ENCODE measurements at places on chromosomes 4 and X.

GRCh38 chr4:15234856-15235126 lies 193.0 kb upstream of the C1QTNF7 start:
- peak; percentile 94 for DNase-seq

- no peak for DNase-seq
Measured at GRCh38 chr4:36446275-36446674, 164.9 kb downstream of the DTHD1 start.

DNA sequence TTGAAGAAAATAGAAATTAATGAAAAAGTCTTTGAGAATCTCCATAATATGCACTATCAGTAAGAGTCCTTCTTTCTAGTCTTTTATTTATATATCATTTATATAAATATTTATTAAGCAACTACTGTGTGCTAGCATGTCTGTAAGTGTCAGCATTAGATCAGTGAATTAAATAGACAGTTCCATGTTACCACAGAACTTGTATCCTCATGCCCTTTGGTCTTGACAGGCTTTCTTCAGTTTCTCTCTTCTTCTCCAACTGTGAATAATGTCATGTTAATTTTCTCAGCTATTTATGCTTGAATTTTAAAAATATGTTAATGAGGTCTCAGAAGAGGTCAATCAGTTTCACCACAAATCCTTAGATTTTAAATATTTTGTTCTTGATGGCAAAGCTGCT lies 389.6 kb upstream of the TRAM1L1 start:
- no peak for DNase-seq

DNA sequence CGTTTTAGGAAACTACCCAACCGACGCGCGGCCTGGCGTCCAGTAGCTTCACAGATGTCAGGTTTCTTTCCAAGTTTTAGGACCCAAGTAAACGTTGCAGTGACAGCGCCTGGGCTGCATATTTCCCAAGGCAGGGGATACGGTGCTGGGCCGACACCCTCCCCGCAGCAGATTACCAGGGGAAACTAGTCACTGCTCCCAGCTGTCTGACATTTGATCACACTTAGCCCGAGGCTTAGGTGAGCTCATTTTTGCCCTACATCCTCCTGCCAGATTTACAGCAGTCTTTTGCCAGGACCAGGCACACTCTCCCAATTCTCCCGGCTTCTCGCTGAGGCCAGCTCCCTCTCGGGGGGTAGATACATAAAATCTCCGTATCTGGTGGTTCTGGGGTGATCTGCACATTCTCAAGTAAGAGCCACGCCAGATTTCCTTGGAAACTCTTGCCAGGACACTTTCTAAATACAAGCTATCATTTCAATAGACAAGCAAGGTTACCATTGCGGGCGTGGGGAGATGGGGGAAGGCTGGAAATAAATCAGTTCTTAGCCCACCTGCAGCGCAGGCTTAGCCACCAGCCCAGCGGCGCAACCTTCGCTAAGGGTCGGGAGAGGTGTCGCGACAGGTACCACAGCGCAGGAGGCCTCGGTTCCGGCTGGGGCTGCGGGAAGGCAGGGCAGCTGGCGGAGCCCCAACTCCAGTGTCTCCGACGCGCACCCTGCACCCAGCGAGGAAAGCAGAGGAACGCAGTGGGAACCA lies 2.5 kb upstream of the SOX3 start:
- no peak for DNase-seq

- DNase-seq: no peak
Measured at GRCh38 chr4:94420356-94420755, 31.4 kb upstream of the PDLIM5 start.

- DNase-seq: no peak
Measured at GRCh38 chrX:155070038-155070437, 898 bp downstream of the CMC4 start.

DNA sequence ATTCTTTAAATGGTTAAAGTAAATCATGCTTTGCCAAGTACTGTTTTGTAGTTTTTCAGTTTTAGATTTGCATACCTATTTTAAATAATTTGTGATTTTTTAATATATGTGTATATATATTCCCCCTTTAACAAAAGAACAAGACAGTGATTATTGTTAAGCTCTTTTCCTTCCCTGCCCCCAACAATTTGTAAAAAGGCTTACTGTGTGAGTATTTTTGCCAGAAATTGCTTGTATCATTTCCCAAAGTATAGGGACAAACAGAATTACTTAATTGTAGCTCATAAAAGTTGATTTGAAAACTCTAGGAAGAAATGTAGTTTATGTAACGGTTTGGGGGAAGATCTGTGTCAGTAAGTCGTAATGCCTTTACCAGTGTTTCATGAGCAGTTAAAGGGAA lies 19.0 kb downstream of the CPEB2 start:
- no peak for DNase-seq

- no peak for DNase-seq
Measured at GRCh38 chr4:65167719-65168118, 502.6 kb downstream of the EPHA5 start.

DNA sequence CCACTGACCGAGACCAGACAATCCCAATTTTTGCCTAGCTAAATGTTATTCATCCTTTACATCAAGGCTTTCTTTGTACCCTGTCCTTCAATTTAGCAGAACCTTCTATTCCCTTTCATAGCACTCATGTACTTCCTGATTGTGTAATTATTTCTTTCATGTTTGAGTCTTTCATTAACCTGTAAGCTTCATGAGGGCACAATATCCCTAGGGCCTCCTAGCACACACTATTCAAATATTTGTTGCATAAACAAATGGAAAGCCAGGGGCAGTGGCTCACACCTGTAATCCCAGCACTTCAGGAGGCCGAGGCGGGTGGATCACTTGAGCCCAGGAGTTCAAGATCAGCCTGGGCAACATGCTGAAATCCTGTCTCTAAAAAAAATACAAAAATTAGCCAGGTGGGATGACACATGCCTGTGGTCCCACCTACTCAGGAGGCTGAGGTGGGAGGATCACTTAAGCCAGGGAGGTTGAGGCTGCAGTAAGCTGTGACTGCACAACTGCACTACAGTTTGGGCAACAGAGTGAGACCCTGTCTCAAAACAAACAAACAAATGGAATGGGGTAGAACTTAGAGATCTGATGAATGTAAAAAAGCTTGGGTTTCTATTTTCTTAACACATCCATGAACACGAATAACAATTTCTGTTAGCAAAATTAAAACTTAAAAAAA lies 59.0 kb downstream of the SAT1 start:
- no peak for DNase-seq

DNA sequence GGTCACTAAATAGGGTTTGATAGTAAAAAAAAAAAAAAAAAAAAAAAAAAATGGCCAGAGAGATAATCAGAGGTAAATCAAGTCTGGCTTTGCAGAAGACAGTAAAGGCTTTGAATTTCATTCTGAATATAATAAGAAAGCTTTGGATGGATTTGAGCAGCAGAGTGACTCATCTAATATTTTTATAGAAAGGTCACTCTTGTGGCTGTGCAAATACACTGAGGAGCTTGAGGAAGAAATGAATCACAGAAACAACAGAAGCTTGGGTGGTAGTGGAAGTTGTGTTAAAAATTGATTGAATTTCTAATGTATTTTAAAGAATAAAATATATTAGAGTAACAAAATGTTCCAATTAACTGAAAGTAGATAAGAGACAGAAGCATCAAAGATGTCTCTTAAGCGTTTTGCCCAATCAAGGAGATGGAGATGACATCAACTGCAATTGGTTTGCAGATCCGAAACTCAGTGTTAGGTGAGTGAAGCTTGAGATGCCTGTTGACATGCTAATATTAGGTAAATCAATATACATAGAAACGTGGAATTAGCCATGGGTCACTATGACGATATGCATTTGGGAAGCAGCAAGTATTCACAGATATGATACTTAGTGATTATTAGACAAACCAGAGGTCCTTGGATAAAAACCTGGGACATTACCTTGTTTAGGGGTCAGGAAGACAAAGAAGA lies 280.5 kb downstream of the GPM6A start:
- peak; percentile 12 for DNase-seq

DNA sequence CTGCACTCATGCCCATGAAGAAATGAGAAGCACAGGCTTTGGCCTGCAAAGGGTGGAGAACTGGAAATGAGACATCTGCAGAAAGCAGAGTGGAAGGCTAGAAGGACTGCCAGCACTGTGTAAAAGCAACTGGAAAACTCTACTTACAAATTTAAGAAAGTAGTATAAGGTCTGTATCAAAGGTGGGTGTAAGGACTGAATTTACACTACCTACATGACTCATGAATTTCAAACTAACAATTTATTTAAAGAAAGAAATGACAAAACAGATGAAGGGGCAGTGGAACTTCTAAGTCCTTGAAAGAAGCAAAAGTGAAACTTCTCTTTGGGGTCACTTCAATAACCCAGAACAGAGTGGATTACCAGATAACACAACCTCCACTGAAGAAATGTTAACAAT lies 71.2 kb downstream of the SLC10A7 start:
- DNase-seq: no peak

DNA sequence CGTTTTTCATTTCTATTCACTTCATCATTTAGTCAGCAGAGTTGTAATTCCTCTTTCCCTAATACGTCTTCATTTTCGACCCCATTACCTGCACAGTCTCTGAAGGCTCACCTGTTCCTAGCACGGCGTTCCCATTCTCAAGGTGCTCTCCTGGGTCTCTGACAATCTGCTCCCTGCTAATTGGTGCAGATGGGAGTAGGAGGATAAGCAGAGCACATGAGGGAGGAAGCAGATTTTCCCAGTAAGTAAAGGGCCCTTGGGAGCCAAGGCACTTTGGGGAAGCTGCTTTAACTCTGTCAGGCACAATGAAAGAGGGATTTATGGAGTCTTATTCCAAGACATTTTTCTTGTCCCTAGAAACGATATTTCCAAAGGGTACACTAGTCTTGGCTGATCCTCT lies 466.4 kb downstream of the STIM2 start:
- DNase-seq: no peak

- no peak for DNase-seq
Measured at GRCh38 chr4:110271986-110272385, 73.6 kb upstream of the ELOVL6 start.

DNA sequence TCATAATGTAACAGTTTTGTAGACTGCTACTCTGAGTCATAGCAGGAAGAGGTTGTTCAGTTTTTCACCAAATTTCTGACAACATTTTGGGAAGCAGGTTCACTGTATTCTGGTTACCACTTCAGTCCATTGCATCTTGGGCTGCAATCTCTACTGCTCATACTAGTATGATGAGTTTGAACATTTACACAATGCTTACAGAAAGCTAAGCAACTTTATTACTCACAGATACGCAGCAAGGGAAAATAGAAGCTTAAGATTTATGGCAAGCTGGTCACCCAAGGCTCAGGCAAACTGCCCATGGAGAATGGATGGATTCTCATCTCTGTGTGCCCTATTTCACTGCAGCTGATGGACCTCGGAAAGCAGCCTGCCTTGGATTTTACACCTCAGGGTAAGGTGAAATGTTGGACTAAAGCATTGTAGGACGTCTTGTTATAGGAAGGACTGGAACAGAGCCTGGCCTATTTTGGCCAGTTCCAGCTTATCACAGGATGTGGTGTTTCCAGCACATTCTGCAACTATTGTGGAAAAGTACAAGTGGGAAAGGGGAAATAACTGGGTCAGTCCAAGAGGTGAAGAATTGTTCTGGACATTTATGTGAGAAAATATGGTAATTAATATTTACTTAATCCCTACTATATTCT lies 887.1 kb upstream of the AGA start:
- DNase-seq: no peak

GRCh38 chrX:96982161-96982560 lies 98.5 kb downstream of the RPA4 start:
- DNase-seq: no peak

DNA sequence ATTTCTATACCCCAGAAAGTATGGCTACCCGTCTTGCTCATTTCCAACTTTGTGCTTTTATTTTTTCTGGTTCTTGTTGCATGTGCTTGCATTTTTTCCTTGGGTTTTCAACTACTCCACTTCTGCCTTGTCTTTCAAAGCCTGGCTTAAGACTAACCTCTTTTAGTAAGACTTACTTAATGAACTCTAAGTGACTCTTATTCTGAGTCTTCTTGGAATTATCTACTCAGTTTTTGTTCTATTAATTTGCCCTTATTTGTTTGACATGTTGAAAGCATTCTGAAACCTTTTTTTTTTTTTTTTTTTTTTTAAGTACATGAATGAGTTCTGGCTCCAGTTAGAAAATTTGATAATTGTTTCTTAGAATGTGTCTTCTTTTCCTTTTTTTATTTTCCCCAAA lies 74.8 kb downstream of the SLIT2 start:
- DNase-seq: no peak

DNA sequence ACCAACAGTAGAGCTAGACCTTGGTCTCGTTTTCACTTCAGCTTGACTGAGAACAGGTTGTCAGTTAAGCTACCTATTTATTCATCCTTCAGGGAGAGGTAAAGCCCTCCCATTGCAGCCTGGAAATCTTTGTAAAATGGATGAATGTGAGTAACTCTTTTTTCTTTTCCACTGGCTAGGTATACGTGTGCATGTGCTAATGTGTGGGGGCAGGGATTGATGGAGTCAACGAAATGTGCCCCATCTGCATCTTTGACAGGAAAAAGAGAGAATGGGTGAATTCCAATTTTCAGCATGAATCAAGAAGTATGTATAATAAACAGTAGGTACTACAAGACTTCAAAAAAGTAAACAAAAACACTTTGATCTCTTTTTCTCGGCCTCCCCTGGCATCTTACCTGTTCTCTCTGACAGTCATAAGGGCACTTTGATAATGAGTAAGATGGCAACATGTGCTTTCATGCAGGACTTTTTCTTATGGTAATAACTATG lies at the start of gene IL21:
Gene IL21 (minus strand): TSS at position 51 of the 492 bp plus-strand sequence. CDS start 55 bp downstream, outside the sequence.
- no peak for DNase-seq

GRCh38 chrX:30635630-30636029 lies 17.6 kb upstream of the GK start:
- no peak for DNase-seq

- no peak for DNase-seq
Measured at GRCh38 chrX:53831662-53832635, 145.4 kb upstream of the HUWE1 start.

DNA sequence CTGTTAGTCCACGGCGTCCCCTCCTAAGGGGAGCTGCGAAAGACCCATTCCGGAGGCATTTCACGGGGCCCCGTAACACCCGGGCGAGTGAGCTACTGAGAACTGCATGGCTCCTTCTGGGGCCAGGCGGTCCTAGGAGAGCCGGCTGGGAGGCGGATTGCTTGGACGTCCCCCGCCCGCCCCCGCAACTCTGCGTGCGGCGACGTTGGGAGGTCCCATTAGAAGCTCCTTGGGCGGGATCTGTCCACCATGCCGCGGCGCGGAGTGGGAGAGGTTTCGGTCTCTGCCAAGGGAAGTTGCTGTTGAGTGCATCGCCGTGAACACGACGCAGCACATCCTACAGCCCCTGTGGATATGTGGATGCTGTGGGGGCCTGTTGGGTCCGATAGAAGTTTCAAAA lies 85.4 kb upstream of the IGFBP7 start:
- DNase-seq: no peak

Data from GM04503 (cell line).